ENCODE measurements at places on chromosomes 16 and 17.

- DNase-seq: no peak
Measured at GRCh38 chr16:83308414-83308813, 499.4 kb upstream of the HSBP1 start.

- DNase-seq: no peak
Measured at GRCh38 chr17:74252211-74252610, 21.8 kb upstream of the DNAI2 start.

- DNase-seq: no peak
Measured at GRCh38 chr16:81265658-81266451, 27.4 kb downstream of the BCO1 start.

GRCh38 chr17:10797476-10798328, 6.2 kb downstream of the TMEM238L start:
- no peak for DNase-seq

DNA sequence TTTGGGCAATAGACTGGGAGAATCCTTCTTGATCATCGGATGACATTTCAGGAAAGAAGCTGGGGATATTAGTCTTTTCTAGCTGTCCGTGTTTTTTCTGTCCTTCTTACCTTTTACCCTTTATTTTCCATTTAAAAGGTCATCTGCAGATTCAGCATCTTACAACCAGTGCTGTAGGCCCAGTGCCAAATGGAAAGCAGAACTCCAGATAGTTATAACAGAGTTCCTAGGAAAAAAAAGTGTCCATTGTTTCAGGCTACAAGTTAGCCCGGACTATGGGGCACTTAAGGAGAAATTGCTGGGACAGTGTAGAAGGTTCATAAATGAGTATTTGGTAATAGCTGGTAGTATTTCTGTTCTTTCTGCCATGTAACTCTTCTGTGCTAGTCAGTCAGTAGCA, 28.4 kb downstream of the LDHD start:
- DNase-seq: no peak

DNA sequence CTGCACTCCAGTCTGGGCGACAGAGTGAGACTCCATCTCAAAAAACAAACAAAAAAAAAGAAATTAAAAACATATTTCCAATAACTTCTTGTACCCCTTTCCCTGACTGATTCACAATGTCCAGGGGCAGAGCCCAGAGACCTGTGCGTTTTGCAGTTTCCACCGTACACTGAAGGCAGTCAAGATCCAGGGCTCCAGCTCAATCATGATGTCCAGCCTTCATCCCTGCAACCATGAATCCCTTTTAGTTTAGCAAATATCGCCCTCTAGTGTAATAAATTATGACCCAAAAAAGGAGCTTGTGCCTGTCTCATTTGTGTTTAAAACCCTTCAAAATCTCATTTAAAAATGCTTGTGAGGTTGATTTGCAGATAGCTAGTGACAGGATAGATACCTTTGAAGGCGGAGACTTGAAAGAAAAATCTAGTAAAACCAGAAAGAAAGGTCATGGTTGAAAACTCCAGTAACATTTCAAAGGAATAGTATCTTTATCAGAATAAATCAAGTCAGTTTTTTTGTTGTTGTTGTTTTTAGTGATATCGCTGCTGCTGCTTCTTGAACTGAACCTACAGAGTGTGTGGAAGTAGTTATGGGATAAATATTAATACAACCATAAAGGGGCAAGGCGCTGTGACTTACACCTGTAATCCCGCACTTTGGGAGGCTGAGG, 3.7 kb upstream of the ERN1 start:
- DNase-seq: no peak

- DNase-seq: no peak
Measured at GRCh38 chr17:12209632-12210191, 189.0 kb downstream of the MAP2K4 start.

- no peak for DNase-seq
Measured at GRCh38 chr17:48840441-48840840, 9.6 kb downstream of the CALCOCO2 start.

GRCh38 chr17:39739885-39740356, 2.2 kb downstream of the GRB7 start:
- DNase-seq: no peak

DNA sequence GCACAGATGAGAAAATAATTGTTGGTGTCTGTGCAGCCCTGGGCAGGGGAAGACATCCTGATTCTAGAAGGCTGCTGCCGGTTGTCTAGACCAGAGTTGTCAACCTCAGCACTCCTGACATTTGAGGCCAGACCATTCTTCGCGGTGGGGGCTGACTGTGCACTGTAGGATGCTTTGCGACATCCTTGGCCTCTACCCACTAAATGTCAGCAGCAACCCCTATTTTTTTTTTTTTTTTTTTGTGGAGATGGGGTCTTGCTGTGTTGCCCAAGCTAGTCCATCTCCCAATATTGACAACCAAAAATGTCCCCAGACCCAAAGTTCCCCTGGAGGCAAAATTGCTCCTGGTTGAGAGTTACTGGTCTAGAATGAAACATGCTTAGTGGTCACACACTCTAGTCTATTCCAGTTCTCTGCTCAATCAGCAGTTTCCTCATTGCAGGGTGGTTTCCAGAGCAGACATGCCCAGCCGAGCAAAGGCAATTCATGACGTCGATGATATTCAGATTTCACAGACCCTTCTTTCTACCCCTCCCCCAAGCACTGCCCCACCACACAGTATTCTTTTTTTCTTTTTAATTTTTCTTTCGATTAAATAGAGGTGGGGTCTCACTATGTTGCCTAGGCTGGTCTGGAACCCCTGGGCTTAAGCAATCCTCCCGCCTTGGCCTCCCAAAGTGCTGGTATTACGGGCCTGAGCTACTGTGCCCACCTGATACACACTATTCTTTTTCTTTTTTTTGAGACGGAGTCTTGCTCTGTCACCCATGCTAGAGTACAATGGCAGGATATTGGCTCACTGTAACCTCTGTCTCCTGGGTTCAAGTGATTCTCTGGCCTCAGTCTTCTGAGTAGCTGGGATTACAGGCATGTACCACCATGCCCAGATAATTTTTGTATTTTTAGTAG, 9.0 kb downstream of the C17orf99 start:
- DNase-seq: no peak

DNA sequence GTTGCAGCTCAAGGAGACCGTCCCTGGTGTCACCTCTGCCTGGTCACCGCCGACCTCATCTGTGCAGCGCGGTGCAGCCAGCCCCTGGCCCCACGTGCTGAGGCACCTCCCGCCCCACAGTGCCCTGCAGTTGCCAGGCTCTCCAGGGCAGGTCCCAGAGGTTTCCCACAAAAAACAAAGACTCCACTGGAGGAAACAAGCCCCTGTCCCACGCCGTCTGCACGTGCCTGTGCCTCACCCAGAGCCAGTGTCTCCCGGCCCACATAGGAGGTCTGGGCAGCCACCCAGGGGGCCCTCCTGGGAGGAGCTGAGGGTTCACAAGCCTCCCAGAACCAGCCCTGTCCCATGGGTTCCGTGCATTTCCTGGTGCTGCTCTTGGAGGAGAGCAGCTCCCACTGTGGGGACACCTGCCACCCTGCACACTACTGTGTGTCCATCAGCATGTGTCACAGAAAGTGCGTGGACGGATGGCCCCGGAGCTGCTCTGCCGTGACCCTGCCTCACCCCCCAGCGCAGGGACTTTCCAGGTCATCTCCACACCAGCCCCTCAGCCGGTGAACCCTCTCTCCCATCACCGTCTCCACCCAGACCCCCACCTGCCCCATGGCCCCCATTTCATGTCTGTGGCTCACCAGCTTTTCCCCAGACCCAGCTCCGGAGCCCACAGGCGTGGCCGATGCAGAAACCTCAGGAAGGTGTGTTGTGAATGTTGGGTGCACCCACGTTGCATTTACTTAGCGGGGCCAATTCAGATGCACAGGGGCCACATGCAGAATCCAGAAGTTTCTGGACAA, 17.0 kb upstream of the CDH15 start:
- no peak for DNase-seq
